C1 segment of cervical spinal cord (tissue), 14 donors: ENCODE measurements at places on chromosomes 2 and 18.

DNA sequence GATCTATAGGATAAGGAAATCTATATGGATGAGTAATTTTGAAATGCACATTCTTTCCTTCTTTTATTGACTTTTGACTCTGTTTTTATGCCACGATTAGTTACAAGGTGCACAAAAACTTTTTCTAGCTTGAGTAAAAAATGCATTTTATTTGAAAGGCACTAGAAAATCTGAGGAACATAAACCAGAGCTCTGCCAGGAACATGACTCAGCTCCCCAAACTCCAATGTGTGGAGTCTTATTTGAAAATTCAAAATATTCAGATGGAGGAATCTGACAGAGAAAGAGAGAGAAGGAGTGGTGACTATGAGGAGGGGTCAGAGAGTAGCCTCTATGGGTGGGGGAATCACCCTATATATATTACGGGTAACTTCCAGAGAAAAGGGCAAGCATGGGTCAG, 231.0 kb downstream of the DCC start:
- no peak for DNase-seq

GRCh38 chr18:61995618-61996017, 102.8 kb upstream of the RNF152 start:
- no peak for DNase-seq

- no peak for DNase-seq
These were observed 74.7 kb downstream of the PIAS2 start for GRCh38 chr18:46842583-46842982.

- DNase-seq: no peak
These were observed 681.6 kb upstream of the KLHL29 start for GRCh38 chr2:22703286-22703920.
